ENCODE measurements at places on chromosomes 16 and 17.

GRCh38 chr17:17001076-17001777, 29.3 kb upstream of the TNFRSF13B start:
- DNase-seq: no peak

DNA sequence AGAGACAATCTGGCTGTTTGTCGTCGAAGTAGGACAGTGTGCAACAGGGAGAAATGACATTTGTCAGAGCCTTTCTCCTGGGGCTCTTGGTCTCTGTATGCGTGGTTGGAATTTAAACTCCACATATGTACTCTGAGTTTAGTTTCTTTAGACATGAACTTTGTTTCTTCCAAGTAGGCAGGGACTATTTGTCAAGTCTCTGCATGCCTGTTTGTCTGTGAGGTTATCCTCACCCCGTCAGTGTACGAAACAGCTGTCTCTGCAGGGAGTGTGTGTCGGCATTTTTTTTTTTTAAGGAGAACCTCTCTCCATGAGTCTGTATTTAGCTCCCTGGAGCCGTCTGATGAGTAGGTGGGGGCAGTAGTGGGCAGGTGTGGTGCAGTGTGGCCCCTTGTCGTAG, 29.7 kb downstream of the NDEL1 start:
- DNase-seq: no peak

- peak; percentile 3 for DNase-seq
Measured at GRCh38 chr17:1730326-1731193, 6.1 kb downstream of the WDR81 start.

GRCh38 chr16:88777471-88778270, 7.3 kb downstream of the PIEZO1 start:
- no peak for DNase-seq

DNA sequence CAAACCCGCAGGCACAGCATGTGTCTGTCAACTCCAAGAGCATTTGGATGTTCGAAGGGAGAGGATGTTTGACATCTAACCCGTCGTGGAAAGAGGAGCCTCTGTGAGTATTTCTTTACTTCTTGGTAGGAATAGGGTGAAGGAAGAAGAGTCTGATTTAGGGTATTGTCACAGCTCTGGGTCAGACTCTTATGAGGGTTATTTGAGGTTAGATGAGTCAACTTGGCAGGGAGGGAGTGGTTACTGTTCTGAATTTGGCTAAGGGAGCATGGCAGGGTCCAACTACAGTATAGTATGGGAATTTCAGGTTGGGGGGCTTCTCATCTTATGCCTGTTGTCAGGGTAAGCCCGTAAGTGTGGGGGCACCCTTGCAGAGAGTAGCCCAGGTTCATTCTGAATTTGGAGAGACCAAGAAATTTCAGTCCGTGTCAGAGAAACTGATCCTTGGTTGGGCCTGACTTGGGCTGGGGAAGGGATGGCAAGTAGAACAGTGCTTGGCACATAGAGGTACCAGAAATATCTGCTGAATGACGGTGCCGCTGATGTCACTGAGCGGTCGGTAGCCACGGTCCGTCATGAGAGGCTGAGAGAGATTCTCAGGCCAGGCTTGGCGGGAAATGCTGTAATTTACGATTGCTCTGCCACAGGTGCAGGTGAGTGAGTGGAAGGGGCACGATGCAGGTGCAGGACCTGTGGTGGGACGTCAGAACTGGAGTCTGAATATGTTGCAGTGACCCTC, 43.2 kb downstream of the MYH3 start:
- DNase-seq: no peak

- no peak for DNase-seq
Measured at GRCh38 chr17:68353111-68353521, 61.8 kb downstream of the ARSG start.

DNA sequence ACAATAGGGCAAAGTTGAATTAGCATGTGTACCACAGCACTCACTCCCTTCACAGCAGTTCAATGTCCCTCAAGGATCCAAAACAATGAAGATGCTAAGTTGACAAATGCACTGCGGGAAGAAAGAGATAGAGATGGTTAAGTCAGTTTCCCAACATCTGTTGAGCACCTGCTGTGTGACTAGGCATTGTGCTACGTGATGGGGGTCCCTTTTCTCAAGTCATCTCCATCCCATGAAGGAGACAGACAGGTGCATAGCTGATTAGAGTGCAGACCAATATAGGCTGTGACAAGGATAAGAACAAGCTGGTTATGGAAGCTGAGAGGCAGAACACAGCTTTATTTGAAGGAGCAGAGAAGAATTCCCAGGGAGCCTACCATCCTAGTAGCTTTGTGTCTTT, 114.2 kb downstream of the HAPSTR1 start:
- no peak for DNase-seq

DNA sequence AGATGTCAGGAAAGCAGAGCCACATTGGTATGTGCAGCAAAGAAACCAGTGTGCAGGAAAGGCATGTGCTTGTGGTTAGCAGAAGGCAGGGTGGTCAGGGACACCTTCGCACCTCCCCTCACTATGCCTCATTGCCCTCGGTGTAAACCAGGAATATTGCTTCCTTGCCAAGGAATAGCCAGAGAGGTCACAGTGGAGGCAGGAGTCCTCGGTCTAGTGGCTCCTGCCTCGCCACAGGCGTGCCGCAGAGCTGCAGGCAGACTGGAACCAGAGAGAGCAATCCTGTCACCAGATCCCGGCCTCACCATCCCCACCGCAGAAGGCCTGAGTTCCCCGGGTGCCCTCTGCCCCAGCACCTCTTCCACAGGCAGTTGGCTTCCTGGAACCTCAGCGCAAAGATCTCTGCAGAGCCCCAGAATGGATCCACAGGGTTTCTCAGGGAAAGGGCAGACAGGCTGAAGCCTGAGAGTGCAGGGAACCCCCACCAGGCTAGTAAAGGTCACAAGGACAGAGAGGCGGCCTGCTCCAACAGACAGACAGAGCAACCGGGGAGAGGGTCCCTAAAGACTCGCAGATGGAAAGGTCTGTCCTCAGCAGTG, 21.6 kb downstream of the CCDC182 start:
- DNase-seq: no peak

DNA sequence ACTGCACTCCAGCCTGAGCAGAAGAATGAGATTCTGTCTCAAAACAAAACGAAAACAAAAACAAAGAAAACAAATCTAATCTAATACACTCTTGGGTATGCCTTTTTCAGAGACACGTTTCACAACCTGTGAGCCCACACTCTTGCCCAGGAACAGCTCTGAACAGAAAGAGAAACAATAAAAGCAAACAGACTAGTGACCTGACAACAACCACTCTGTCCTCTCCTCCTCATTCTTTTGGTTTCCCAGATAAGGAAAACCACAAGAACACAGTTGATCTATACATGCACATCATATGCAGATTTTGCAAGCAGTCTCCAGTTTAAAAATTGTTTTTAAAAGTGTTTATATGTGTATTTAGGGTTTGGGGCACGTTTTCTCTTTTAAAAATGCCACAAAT, 1.3 kb downstream of the MKS1 start:
- no peak for DNase-seq

GRCh38 chr16:84295203-84295860, 654 bp downstream of the WFDC1 start:
- no peak for DNase-seq

DNA sequence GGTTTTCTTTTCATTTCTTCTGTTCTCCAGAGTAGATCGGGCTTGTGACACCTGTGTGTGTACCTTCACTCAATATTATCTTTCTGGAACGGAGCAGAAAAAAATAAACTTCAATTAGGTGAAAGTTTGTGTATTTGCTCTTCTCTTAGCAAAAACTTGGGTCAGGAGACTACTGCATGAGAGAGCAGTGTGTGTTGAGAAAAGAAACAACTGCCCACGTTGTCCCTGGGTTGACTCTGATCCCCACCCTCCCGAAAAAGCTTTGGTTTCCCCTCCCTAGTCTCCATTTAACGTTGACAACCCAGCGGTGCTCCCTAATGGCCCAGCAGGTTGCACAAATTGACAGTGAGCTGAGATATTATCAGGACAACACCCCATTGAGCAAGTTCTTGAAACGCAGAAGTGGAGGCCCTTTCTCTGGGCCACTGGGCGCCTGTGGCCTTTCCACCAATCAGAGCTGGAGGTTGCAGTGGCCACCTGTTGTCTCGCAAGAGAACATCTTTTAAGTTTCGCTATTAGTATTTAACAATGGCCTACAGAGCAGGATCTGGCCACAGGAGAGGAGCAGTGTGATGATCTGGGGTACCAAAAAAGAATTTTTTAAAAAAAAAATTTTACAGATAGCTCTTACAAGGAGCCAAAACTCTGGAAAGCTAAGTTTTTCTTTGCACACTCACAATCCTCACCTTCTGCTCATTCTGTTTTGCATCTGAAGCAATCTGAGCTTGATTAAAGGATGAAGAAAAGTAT, 1.5 kb upstream of the TOX3 start:
- DNase-seq: no peak

DNA sequence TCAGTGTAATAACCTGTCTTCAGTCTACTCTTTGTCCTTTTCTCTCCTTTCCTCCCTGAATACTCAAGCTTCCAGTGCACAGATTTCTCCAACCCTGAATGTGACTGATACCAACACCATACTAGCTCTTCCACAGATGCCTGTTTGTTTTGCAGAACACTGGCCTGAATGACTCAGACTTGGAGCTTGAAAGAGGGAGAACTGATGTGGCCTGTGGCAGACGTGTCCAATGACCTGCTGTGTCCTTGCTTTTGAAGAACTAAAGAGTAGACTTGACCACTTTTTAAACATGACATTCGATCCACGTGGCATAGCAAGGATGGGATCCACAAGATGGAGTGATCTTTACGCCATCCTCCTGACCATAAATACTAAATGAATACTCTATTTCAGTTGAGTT, 361.0 kb downstream of the WWOX start:
- no peak for DNase-seq

- no peak for DNase-seq
Measured at GRCh38 chr17:82439829-82440365, 10.7 kb downstream of the CYBC1 start.

- no peak for DNase-seq
Measured at GRCh38 chr17:42809250-42809649, 10.6 kb downstream of the CNTD1 start.

DNA sequence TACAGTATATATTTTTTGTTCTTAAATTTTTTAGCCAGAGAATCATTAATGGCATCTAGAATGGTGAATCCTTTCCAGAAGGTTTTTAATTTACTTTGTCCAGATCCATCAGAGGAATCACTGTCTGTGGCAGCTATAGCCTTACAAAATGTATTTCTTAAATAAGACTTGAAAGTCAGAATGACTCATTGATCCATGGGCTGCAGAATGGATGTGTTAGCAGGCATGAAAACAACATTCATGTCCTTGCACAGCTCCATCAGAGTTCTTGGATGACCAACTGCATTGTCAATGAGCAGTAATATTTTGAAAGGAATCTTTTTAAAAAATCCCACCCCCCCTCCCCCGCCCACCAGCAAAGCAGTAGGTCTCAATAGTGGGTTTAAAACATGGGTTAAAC, 51.4 kb downstream of the CACNG1 start:
- DNase-seq: no peak

DNA sequence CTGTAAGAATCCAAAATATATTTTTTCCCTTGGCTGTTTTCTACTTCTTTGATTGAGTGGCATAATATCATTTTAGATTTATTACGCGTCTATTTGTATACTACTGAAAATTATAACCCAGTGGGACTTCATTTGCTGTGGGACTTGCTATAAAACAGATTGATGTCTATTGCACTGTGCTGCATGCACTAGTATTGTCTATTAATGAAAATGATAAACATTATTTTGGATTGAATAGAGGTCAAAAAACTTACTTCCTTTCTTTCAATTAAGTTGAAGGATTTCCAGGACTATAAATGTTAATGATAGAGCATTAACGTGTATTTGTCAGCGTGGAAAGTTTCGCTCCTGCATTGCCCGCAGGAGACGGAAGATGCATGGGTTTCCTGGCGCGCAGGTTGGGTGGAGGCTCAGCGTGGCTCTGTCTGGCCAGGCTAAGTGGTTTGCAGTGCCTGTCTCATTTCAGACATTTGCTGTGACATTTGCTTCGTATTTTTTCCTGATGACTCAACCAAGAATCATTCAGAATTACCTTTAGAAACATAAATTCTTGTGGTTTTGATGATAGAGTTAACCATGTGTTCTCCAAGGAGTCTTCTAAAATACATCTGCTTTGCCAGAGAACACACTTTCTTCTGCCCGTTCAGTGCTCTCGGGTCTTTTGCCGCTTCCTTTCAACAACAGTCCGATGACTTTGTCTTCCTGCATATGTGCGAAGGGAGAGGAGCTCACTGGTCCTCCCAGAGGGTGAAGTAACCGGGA, 216.7 kb downstream of the RPTOR start:
- no peak for DNase-seq

- no peak for DNase-seq
Measured at GRCh38 chr16:47779201-47780016, 318.3 kb downstream of the PHKB start.

DNA sequence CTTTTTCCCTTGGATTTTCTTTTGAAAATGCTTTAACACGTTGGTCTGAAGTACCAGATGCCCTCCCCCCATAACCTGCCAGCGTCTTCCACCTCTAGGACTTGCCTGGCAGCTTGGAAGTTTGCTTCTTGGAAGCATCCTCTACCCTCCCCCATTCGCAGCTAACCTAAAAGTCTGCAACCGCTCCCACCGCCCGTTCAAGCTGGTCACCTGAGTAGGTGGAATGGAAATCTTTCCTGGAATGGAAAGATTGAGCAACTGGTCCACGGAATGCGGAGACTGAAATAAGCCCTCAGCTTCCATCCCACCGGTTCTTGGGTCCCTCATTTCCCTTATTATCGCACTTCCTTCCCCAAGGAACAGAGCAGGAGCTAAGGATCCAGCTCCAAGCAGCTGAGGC, 31.4 kb downstream of the HS3ST3B1 start:
- DNase-seq: no peak

GRCh38 chr16:8714807-8715206, 40.4 kb downstream of the ABAT start:
- no peak for DNase-seq

DNA sequence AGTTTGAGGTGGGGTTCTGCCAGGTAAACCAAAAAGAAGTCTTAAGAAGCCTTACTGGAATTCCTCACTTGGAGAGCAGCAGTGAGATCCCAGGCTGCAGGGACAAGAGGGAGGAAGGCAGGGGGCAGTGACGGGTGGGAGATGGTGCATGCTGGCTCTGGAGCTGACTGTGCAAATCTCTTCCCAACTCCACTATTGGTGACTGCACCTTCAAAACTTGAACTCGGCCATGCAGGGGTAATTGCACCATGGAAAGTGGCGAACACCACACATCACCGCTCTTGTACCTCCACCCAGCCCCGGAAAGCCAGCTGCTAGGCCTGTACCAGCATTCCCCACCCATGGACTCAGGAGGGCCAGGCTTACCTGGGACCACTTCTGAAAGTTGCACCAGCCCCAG, 51.4 kb upstream of the CDR2 start:
- DNase-seq: no peak
